MV-4-11 (cell line): ENCODE measurements at places on chromosomes 16 and 17.

DNA sequence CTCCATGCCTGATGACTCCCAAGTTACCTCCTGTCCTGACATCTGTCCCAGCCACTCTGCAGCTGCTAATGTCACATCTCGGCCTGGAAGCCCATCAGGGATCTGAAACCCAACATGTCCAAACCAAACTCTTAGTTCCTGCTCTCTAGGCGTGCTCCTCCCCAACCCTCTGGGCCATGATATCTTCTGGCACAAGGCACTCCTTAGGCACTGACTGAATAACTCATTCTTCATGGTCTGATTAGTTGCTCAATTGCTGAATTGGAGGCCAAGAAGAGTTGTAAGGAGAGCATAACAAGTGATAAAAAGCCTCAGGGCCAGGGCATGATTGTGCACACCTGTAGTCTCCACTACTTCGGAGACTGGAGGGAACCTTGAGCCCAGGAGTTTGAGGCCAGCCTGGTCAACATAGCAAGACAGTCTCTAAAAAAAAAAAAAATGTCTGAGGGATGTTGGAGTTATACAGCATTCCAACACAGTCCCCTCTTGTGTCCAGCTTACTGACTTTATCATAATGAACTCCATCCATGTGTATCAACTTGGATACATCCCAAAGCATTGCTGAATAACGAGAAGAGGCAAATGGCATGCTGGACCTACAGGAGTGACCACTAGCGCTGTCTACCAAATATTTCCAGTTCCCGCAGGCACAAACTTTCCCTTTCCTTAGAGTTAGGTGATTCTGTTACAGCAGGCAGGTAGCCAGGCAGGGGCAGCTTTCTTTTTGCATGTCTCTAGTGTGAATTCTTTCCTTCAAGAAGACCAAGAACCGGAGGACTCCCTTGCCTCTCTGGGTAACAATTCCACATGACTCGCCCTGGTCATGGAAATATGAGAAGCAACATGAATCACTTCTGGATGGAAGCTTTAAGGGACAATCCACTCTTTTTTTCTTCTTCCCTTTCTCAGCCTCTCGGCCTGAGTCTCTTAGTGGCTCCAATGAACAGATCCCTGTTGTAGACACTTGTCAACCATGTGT, 18.1 kb upstream of the SHCBP1 start:
- DNase-seq = peak; percentile 56

GRCh38 chr16:3004319-3004718, 8.4 kb upstream of the CLDN9 start:
- no peak for DNase-seq

- no peak for DNase-seq
Observed at GRCh38 chr16:73064212-73064993, 16.5 kb upstream of the ZFHX3 start.

GRCh38 chr17:81052199-81052997, 17.4 kb downstream of the BAIAP2 start:
- DNase-seq = no peak

GRCh38 chr16:29857133-29857760, 5.8 kb downstream of the CDIPT start:
- no peak for DNase-seq

DNA sequence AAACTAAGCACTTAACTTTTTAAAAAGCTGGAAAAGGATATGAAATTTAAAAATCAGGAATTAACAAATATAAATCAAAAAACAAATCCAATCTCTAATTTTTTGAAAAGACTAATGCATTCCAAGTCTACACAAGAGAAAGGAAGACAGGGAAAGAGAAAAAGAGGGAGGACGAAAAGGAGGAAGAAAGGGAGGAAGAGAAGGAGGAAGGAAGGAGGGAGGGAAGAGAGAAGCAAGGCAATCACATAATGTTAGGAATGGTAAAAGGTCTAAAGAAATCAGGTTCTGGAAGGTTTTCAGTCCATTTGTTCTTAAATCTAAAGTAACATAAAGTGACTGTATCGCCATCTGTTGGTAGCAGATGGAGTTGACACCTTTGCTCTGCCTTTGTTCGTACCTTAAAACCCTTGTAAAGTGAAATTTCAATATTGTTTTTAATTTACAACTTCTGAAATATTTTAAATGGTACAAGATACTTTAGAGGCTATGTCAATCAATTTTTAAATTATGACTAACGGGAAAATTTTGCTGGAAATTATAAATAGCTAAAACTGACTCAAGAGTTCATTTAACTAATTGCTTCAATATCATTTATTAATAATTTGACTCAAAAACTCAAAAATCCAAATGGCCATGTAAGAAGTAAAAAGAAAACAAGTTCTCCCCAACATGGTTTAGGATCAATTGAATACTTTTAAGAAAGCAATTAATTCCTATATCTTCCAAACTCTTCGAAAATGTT, 20.4 kb upstream of the CDYL2 start:
- peak; percentile 54 for DNase-seq

DNA sequence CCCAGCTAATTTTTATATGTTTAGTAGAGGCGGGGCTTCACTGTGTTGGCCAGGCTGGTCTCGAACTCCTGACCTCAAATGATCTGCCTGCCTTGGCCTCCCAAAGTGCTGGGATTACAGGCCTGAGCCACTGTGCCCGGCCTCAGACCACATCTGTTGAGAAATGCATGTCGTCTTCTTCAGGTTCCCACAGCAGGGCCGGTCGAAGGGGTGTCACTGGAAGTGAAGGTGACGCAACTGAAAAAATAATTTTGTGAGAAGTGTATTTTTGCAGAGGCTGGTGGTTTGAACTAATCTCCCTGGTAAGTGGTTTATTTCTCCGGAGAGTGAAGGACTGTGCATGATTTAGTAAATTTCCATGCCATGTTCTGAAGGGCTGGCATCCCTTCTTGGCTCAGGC, 33.4 kb upstream of the IL34 start:
- DNase-seq = peak; percentile 97

- DNase-seq = no peak
Observed at GRCh38 chr16:20853143-20853542, 46.8 kb downstream of the REXO5 start.

DNA sequence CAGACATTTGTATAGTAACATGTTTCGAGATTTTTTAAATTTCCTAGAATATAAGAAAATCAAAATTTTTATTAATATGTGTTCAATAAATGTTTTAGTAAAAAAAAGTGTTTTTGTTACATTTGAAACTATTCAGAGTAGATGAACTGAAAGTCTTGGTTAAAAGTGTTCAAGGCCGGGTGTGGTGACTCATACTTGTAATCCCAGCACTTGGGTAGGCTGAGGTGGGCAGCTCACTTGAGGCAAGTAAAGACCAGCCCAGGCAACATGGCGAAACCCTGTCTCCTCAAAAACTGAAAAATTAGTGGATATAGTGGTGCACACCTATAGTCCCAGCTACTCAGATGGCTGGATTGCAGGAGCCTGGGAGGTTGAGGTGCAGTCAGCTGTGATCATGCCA, 16.8 kb upstream of the PHKG2 start:
- DNase-seq = peak; percentile 14

DNA sequence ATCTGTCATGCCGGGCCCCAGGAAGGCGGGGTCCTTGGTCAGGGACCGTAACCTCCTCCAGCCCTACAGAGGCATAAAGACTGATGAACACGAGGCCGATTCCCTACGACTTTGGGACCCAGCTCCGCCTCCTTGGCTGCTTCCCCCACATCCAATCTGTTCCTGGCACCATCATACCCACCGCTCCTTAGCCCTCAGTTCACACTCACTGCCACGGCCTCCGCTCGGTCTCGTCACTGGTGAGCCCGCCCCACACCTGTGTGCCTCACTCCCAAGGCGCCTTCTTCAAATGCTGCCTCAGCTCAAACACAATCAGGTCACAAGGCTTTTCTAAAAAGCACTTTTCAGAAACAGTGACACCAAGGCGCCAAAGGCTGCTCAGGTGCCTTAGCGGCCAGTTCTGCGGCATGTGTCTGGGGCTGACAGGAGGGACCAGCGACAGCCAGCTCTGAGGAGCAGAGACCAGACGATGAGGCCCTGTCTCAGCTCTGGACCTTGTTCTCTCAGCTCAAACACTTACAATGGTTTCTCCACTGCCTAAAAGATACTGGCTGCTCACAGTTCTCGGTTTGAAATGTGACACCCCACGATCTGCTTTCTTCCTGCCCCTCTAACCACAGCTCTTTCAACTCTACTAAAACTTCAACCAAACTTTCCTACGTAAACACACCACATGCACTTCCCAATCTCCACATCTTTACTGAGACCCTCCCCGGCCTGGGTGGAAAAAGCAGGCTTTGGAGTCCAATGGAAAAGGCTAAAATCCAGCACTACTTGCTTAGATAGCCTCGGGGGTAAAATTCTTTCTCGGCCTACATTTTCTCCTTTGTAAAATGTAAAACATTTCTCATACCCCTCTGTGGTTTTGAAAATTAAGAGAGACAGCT, 33.2 kb downstream of the CYB5D2 start:
- DNase-seq = no peak

- no peak for DNase-seq
Observed at GRCh38 chr16:2147378-2147777, 1.0 kb upstream of the RAB26 start.

- peak; percentile 21 for DNase-seq
Observed at GRCh38 chr17:64771980-64772844, 110.1 kb upstream of the SMURF2 start.

DNA sequence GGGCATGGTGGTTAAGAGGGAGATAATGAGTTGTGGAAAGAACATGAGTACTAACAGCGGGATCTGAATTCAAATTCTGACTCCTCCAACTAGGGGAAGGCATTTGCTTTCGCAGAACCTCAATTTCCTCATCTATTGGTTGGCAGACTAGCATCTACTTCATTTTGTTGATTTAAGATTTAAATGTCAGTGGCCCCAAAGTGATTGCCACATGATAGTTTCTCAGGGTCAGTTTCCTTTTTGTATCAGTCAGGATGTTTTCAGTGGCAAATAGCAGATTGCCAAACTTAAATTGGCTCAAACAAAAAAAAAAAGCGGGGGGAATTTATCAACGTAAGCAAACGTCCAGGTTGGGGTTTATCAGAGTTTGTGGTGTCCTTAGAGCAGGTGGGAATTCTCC, 25.1 kb upstream of the NOS2 start:
- peak; percentile 5 for DNase-seq

DNA sequence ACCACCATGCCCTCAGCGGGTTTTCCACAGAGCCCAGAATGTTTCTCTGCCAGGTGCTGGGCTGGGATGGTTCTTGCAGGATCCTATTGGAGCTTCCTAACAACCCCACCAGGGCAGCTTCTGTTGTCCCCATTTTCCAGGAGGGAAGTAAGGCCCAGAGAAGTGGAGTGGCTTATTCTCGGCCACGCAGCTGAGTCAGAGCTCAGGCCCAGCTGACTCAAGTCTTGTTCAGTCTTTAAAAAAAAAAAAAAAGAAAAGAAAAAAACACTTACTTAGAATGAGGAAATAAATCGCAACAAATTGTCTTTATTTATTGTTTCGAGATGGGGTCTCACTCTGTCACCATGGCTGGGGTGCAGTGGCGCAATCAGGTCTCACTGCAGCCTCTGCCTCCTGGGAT, 413.0 kb downstream of the CPPED1 start:
- peak; percentile 47 for DNase-seq

DNA sequence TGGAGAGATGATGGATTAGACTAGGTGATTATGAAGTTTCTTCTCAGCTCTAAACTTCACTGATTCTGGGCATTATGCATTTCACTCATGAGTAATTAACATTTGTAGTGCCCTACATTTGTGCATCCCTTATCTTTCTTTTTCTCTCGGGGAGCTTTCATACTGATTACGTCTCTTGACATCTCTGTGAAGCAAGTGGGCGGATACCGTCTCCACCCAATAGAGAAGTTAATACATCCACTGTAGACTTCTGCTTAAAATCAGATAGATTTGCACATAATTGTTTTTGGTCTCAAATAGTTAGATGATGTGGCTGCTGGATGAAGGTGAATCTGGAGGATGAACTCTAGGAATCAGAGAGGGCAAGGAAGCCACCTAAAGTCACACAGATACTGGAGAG, 653.6 kb upstream of the EEF2KMT start:
- DNase-seq = no peak

DNA sequence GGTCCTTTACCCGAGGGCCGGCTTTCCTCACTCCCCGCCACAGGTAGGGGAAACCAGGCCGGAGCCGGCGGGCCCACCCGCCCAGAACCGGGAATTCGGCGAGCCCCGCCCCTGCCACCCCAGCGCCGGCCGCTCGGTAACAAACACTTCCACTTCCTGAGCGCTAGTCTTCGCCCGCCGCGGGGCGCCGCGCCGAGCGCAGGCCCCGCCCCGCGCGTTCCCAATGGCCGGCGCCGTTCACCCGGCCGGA, 224 bp upstream of the NHERF1 start:
- no peak for DNase-seq

- DNase-seq = no peak
Observed at GRCh38 chr16:26070302-26071100, 378.7 kb downstream of the HS3ST4 start.

DNA sequence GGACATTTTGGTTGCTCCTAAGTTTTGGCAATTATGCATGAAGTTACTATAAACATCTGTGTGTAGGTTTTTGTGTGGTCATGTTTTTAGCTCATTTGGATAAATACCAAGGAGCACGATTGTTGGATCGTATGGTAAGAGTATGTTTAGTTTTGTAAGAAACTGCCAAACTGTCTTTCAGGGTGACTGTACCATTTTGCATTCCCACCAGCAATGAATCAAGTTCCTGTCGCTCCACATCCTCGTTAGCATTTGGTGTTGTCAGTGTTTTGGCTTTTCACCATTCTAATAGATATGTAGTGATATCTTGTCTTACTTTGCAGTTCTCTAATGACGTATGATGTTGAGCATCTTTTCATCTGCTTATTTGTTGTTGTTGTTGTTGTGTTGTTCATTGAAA, 20.2 kb downstream of the TENT4B start:
- no peak for DNase-seq

GRCh38 chr16:11412175-11412904, 67.1 kb downstream of the RMI2 start:
- no peak for DNase-seq

DNA sequence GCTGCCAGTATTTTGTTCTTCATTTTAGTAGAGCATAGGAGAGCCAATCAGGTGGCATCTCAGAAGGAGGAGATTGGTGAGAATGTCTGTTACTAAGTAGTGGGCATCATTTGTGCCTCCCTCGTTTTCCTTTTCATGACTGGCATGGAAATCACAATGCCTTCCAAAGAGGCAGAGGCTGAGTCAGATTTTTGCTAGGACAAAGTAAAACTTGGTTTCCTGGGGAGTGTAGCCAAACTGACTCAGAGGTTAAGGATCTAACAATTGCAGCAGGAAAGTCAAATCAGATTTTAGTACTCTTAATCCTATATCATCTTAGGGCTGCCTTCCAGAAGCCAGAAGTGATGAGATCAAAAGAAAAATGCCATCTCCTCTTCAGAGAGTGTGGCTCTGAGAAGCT, 138.7 kb downstream of the ANKFN1 start:
- DNase-seq = no peak

DNA sequence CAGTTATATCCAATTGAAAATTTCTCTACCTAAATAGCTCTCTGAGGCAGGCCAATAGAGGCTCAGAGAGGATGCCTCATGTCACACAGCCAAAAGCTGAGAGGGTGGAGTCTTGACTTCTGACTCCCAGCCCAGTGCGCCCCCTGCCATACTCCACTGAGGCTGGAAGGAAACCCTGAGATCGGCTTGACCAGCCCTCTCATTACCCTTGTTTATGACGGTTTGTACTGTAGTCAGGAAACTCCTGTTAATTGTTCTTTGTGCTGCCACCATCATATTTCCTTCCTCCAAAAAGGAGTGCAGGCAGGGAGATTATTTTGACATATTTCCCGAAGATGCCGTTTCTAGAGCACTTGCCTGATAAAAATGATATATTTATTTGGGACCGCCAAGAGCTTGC, 107.9 kb downstream of the AIPL1 start:
- DNase-seq = no peak

- DNase-seq = no peak
Observed at GRCh38 chr17:2172999-2173398, 118.1 kb downstream of the HIC1 start.
